ENCODE measurements at places on chromosomes 12 and 14.

GRCh38 chr14:87901236-87901635, 91.7 kb downstream of the GALC start:
- no peak for DNase-seq

GRCh38 chr12:92648242-92649031, 54.4 kb upstream of the PLEKHG7 start:
- DNase-seq, result no peak

DNA sequence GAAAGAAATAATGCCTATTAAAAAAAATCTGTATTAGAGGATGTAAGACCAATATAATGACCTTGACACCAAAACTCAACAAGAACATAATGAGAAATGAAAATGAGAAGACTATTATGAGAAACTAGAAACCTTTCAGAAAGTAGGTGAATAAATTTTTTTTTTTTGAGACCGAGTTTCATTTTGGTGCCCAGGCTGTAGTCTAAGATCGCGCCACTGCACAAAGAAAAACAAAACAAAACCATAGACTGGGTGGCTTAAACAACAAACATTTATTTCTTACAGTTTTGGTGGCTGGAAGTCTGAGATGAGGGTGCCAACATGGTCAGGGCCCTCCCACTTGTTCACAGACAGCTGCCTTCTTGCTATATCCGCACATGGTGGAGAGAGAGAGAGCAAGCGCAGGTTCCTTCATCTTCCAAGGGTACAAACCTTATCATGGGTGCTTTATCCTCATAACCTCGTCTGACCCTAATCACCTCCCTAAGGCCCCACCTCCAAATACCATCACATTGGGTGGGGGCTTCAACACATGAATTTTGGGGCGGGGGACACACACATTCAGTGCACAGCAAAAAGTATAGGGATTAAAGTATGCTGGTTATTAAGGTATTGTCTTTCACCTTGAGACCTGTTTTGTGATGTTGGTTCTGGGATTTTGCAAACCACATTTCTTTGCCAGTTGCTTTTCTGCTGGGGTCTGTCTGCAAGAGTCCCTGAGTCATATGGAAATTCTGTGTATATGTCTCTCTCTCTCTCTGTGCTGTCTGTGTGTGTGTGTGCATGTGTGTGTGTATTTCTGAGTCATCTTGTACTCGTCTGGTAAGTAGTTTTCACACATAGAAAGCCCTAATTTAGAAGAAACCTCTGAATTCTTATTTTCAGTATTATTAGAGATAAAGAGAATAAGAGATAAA, 26.2 kb downstream of the ZCRB1 start:
- peak; percentile 54 for DNase-seq

GRCh38 chr14:93571275-93571674, 140.5 kb downstream of the UNC79 start:
- no peak for DNase-seq
